Stimulated activated CD8-positive, alpha-beta memory T cell treated with anti-CD3 and anti-CD28 coated beads, Interleukin-2, amount 100 ng/mL, for 1 hour (primary cell): ENCODE measurements at places on chromosomes 4 and X.

- no peak for DNase-seq
Observed at GRCh38 chrX:39890807-39891206, 207.0 kb downstream of the BCOR start.

DNA sequence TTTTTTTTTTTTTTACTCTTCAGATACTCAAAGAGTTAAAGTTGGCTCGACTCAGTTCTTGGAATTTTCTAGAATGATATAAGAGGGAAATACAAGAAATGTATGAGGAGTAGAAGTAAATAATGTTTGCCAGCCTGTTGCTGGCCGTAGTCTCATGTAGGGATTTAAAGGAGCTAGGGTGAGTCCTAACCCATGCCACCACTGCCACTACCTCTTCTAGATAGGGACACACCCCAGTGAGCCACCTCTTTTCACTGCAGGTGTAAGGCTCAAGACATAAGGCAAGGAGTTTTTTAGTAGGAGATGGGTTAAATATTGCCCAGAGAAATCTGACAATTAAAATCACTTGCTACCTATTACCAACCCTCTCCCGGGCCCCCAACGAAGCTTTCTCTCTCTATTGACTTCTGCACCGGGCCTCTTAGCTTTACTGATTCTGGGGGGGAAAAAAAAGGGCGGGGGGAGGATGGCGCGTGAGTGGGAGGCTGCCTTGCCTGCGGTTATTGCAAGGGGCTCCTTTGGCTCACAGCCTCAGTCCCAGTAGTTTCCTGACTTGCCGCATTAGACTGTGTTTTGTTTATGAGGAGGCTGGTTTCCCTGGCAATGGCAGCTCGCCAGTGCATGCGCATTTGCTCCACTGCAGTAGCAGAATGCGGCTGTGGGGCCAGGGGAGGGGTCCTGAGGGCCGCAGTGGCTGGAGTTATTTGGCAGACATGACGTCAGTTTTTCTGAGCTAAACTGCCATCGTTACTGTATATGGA lies 3.0 kb downstream of the LINC00632 start:
- DNase-seq, result peak; percentile 14

DNA sequence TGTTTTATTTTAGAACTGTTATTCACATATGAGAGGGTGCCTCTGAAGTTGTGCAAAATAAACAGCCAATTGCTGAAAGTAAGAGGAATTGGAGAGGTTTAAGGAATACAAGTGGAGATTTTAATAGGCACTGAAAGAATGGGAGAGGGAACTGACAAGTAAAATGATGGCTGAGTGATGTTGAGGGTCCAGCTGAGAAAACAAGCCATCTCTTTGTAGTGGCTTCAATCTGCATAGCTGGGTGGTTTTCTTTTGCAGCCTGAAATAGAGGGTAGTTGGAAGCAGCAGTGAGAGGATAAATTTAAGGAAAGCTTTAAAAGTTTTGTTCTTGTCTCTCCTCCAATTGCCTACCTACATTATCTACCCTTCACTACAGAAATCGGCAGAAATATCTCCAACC lies 106.7 kb upstream of the DGKK start:
- DNase-seq, result no peak

GRCh38 chrX:46263494-46263893 lies 281.7 kb downstream of the ZNF674 start:
- no peak for DNase-seq

GRCh38 chr4:184706453-184706852 lies 27.4 kb downstream of the CENPU start:
- DNase-seq, result no peak

GRCh38 chr4:127965803-127966175 lies 583 bp downstream of the ABHD18 start:
- DNase-seq, result peak; percentile 45

DNA sequence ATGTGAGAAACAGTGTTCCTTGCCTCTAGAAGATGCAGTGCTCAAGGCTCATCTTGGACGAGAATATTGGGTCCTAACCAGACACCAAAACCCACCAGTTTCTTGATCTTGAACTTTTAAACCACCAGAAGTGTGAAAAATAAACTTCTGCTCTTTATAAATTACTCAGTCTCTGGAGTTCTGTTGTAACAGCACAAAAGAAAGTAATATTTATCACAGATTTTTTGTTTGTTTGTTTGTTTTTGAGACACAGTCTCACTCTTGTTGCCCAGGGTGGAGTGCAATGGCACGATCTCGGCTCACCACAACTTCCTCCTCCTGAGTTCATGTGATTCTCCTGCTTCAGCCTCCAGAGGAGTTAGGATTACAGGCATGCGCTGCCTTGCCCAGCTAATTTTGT lies 371.1 kb upstream of the NDST4 start:
- no peak for DNase-seq

- no peak for DNase-seq
Observed at GRCh38 chrX:131264053-131264452, 25.1 kb downstream of the IGSF1 start.

DNA sequence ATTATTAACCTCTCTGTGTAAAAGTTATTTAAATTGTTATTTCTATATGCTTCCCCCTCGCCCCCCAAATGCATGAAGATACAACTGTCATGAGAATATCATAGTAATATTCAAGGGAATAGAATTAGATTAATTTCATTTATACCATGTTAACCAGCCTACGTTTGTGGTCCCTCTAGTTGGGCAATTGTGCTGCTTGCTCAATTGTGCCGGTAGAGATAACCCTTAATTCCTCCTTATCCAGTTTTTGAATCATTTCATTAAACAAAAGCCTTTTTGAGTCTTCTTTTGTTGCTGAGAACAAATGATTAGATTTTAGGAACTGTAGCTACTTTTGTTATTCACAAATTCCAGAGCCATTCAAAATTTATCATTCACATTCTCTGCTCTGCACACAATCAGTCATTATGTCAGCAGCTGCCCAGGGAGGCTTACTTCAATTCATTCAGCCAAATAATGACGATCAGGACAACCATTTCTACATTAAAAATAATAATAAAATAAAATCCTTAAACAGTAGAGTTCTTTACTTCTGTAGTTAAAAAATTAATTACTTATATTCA lies 98.1 kb downstream of the ADGRL3 start:
- DNase-seq, result no peak

DNA sequence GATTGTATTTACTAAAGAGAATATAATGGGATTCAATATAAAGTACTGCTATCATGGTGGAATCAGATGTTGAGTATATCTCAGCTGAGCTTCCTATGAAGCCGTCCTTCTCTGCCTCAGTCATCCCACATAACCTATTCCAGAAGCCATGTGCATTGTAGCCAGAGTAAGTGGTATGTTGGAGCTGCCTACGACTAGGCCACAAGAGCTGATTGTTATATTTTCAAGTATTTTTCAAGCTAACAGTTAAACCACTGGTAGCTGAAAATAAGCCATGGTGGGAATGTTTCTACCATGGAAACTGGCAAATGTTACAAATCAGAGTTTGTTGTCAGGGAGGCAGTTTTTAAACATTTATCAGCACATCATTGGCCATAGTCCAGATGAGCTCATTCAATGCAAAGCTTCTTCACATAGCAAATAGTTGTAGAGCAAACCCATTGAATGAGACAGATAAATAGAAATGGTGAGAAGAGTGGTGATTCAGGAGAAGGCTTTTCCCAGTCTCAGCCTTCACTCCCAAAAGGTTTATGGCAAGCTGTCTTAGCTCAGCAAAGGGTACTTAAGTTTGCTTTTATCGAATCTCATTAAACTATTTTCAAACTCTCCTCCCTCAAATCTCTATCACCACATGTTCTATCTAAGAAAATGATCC lies 436.4 kb downstream of the PCDH19 start:
- no peak for DNase-seq

- DNase-seq, result no peak
Observed at GRCh38 chr4:36142504-36142903, 101.8 kb downstream of the ARAP2 start.

- no peak for DNase-seq
Observed at GRCh38 chr4:16790508-16790907, 107.9 kb downstream of the LDB2 start.

GRCh38 chrX:119194621-119195020 lies 41.5 kb upstream of the PGRMC1 start:
- DNase-seq, result no peak
